ENCODE measurements at places on chromosomes 3 and 15. TPM values are rescaled to one million over a fixed set of nuclear protein-coding genes. Genes with fewer than 3 reads are reported as not detected.

The SERINC4 gene
- total RNA-seq = not detected

The GOLGA6A gene
- total RNA-seq = 1.0 TPM

The SENP7 gene
- 1.2 TPM for total RNA-seq

The CIP2A gene
- 16.7 TPM for total RNA-seq

The CFAP91 gene
- 0.17 TPM for total RNA-seq

The AKAP13 gene
- total RNA-seq = 18.3 TPM

DNA sequence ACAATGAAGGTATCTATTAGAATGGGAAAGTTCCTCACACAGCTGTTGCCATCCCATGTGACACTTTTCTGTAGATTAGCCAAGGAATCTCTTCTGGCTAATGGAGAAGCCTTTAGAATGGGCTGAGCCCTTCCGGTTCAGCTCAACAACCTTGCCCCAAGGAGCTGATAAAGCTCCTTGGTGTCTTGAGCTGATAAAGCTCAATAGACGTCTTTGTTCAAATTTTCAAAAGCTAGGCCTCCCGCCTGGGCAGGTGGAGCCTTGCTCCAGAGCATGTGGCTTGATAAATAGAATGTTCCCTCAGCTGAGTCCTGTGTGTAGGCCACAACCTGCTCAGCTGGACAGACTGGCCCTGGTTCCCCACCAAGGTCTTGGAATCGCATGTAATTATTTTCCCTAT is 7.2 kb upstream of the BNIP2 start:
- no peak for DNase-seq

GRCh38 chr3:98014268-98014585 is 20.9 kb downstream of the GABRR3 start:
- no peak for DNase-seq

DNA sequence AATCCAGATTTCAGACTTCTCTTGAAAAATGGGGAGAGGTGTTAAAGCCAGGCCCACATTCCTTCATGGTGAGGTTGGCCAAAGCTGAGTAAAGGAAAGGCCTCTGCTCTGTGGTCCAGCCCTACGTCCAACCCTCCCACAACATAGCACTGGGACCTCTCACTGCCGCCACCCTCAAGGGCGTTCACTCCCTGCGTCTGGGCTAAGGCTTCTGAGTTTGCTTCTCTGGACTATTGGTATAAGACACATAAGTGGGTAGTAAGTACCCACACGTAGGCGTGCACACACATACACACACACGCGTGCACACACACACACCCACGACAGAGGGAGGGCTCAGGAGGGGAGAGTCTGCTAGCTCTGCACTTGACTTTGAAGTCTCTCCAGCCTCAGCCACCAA is 80.2 kb upstream of the PXYLP1 start:
- DNase-seq = no peak

- DNase-seq = no peak
These were observed 465.9 kb upstream of the DPPA4 start for GRCh38 chr3:109803274-109803673.

- DNase-seq = no peak
These were observed 700.3 kb downstream of the TUSC7 start for GRCh38 chr3:117409701-117410459.

DNA sequence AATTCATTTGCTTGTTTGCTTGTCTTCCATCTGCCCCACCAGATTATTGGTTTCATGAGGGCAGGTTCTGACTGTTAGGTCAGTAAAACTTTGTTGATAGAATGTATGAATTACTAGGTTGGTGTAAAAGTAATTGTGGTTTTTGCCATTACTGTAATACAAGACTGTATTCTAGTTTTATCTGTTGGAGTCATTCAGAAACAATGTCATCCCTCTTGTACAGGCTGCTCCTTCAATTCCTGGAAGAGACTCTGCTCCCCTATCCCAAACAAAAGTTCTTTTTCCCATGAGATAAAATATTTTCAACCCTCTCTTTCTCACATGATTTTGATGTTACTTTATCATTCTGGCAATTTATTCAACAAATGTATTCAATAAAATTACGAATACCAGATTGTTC is 115.0 kb downstream of the CHST2 start:
- DNase-seq = no peak

DNA sequence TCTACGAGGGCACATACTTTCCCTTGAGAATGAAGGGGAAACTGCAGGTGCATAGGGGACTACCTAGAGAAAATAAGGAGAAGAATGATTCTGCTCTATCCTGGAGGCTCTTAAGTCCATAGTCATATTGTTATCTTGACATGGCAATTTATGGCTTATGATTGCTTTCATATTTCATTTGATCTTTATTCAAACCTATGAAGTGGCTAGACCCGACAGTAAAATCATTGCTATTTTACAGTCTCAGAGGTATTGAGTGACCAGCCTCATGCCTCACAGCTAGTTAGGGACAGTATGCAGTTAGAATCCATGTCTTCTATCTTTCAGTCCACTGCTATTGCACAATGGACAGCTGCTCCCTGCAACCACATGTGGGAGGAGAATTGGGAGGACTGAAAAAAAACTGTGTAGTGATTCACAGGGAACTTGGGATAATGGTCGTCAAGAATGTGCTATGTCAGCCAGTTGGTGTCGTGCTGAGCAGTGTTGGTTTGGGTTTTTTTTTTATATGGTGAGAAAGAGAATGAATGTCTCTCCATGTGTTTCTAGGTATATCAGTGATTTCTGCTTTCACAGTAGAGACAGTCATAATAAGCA is 63.2 kb upstream of the SPPL2A start:
- DNase-seq = peak; percentile 85

DNA sequence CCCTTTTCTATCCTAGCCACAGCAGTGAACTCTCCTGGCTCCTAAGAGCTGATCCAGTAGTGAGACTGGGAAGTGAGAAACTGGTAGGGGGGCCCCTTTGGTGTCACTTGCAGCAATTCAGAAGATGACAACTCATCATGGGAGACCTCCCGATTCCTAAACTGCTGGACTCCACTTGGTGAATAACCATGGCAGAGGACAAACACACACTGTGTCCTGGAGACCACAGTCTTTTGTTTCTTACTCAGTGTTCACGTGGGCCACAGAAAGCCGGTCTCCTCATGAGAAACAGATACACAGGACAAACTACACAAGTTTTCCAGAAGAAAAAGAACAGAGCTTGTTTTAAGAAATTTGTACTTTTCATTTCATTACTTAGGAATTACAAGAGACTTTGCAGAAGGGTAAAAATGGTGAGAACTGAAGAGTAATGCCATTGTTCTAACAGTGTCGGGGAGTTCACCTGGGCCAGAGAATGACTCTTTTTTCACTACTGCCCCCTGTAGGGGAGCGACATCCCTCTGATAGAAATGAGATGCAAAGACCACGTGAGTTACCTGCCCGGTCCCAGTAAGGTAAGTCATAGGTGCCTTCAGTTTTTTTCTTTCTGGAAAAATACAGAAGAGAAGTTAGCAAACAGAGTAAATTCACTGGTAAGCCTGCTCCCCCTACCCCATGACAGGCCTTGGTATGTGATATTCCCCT is 38.1 kb downstream of the ST3GAL6 start:
- DNase-seq = no peak

DNA sequence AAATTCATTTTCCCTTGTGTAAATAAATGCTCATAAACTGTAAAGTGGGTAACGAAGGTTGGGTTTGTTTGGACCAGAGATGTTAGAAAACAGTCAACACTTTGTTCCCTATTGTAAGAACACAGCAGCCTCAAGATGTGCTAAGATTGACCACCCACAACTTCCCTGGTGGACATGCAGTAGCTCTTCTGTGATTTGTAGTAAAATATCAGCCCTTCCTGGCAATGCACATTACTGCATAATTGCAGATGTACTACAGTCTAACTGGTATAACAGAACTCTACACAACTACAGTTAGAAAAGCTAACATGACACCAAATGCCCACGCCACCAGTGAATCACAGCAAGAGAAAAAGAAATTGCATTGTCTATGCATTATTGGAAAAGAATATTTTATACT is 129.4 kb downstream of the FGF12 start:
- DNase-seq = no peak

DNA sequence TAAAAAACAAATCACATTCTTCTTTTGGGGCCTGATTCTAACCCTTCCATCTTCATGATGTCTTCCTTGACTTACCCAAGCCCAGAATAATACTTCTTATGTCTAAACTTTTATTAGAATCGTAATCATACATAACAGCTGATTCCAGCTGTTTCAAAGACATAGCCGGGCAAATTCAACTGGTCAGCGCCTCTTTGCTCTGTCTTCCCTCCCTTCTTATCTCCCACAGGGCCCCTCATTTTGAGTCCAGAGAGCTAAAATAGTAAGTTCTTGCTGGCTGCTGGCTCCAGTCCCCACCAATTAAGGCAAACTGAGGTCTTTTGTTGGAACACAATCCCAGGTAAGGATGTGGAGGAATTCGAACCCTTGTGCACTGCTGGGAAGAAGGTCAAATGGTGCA is 108.6 kb downstream of the ADCY5 start:
- no peak for DNase-seq

GRCh38 chr3:13201851-13202250 is 128.6 kb upstream of the IQSEC1 start:
- no peak for DNase-seq

- DNase-seq = no peak
These were observed 220.7 kb downstream of the CD47 start for GRCh38 chr3:107870096-107870495.

GRCh38 chr3:177379045-177379444 is 181.8 kb upstream of the TBL1XR1 start:
- DNase-seq = no peak

DNA sequence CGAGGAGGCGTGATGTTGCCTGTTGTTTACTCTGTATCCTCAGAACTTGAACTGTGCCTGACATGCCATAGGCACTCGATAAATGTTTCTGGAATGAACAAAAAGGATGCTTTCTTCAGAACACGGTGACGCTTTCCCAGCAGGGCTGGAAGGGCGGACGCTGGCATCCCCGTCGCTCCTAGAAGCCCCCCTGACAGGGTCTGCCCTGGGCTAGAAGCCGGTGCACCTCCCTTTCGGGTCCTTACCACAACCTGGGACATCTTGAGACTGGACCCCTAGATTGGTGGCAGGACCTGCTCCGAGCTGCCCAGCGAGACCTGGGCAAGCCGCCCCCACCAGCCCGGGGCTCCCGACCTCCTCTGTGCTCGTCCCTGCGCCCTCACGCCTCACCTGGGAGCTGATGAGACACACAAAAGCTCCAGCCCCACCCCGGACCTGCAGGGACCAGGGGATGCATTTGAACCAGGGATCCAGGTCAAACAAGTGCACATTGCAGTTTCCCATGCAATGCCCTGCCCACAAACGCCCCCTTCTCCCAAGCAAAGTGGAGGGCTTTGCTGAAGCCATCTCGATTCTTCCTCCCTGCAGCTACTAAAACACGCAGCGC is 131.2 kb upstream of the MEF2A start:
- no peak for DNase-seq

DNA sequence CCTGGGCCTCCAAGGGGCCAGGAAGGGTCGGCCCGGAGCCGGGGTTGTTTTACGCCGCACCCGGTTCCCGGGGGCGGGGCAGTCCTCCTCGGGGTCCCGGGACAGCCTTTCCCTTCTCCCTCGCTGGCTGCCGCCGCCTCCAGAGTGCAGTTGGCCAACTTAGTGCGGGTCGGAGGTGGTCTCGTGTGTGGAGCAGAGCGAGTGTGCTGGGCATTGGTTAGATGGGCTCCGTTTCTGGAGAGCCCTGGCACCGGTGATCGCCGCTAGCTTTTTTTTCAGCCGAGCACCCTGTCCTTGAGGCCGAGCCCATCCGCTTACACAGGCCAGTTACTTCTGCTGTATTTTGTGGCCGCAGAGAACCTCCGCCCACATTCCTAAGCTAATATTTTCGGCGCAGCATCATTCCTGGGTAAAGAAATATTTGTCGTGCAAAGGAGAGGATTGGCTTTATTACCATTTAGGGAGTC is 585 bp downstream of the KIF23 start:
- DNase-seq = peak; percentile 71

- DNase-seq = no peak
These were observed 425.3 kb upstream of the CBLB start for GRCh38 chr3:106294121-106294520.

GRCh38 chr3:150409125-150409511 is 1.0 kb downstream of the TSC22D2 start:
- no peak for DNase-seq

GRCh38 chr3:178525251-178525650 is 11.0 kb upstream of the KCNMB2 start:
- DNase-seq = peak; percentile 12

GRCh38 chr3:56869157-56869889 is 67.6 kb upstream of the ARHGEF3 start:
- peak; percentile 55 for DNase-seq

DNA sequence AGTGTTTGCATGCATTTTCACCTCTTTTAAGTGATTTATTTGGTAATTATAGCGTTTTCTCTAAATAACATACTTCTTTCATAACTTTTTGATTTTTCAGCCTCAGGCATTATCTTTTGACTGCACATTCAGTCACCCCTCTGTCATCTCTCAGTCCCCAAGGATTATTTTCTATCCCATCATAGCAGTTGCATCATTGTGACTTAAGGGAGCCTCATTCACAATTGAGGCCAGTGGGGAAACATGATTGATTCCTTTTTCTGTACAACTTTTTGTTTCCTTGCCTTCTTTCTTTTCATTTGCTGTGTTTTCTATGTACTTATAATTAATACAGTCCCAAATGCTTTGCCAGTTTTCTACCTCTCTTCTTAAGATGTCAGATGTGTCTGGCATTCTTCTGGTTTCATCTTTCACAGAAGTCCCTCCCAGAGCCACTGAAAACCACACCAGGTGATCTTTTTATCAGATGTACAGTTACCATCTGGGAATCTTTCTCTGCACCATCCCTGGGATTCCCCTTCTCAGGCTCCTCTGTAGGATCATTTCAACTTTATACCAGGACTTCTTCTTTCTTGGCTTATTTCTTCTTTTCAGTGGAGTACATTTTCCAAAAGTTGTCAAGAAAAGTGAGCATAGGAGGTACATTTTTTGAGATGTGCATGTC is 151.4 kb downstream of the RAP2B start:
- DNase-seq = no peak

DNA sequence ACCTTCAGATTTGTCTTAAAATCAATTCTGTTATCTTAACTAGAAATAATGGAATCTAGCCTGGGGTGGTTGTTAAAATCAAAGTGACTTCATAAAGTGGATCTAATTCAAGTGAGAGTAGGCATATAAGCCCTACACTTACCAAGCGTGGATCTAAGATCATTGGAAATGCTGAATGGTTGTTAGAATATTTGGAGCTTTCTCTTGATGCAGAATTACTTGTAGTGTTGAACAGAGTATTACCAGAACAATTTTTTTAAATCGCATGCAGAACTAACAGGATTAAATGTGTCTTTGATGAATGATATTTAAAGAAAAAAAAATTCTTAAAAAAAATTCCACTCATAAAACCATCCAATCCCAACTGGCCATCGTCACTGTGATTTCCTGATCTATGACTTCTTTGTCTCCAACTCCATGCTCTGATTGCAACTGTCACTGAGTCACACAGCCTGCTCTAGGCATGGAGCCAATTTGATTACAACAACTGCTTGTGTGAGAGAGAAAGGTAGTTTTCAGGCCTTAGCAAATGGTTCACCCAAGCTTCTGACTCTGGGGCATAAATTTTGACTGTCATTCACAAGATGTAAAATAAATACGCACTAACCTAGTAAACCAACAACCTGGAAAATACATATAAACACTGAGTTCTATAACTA is 25.9 kb upstream of the SPRED1 start:
- DNase-seq = peak; percentile 93

Measured in Caki2 (cell line).